ENCODE measurements at places on chromosomes 11 and 22.

- DNase-seq: no peak
Measured at GRCh38 chr22:22976033-22976922, 88.7 kb downstream of the IGLL5 start.

DNA sequence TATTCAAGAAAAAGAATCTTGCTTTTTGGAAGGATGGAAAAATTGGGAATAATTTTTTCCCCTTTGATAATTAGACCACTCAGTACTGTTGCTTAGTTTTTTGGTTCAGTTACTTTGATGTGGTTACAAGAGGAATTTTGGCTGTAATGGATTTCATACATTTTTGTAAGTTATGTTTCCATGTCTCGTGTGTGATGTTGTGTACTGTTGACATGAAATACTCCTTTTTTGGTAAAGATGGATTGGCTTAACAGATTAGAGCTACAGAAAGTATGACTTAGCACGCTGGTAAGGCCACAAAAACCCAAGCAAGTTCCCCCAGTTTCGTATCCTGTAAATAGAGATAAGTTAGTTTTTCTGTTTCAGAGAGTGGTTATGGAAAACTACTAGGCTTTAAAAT, 11.9 kb downstream of the TBCEL start:
- DNase-seq: no peak

DNA sequence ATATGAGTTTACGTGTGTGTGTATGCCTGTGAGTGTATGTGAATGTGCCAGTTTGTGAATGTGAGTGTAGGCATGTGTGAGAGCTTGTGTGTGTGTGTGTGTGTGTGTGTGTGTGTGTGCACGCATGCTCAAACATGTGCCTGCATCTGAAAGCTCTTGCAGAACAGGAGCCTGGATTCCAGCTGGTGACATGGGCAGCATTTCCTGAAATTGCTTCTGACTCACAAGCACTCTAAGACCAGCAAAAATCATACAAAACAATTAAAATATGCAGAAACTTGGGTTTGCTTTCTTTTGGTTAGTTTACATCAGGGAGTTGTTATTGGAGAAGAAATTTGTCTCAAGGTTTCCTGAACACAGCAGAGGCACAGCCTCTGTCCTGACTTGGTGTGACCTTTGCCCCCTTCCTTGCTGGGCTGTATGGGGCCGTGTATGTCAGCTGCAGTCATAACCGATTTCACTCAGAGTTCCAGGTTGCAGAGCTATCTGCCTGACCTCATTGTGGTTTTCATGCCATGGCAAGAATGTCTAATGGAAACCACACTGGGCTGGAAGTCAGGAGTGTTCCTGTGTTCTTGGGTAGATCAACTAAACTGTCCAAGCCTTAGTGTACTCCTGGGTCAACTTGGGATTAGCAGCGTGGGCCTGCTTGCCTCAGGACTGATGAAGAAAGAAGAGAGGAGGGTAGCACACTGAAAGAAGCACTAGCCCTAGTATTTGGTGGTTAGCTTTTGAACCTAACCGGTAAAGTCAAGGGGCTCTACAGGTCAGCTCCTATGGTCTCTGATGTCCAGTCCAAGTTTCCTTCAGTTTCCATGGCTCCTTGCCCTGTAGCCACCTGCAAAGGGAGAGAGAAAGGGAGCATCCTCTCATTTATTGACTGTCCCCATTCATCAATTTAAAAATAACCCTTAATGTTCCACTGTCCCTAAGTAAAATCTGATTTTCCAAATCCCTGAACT, 143.7 kb downstream of the SNX19 start:
- no peak for DNase-seq

DNA sequence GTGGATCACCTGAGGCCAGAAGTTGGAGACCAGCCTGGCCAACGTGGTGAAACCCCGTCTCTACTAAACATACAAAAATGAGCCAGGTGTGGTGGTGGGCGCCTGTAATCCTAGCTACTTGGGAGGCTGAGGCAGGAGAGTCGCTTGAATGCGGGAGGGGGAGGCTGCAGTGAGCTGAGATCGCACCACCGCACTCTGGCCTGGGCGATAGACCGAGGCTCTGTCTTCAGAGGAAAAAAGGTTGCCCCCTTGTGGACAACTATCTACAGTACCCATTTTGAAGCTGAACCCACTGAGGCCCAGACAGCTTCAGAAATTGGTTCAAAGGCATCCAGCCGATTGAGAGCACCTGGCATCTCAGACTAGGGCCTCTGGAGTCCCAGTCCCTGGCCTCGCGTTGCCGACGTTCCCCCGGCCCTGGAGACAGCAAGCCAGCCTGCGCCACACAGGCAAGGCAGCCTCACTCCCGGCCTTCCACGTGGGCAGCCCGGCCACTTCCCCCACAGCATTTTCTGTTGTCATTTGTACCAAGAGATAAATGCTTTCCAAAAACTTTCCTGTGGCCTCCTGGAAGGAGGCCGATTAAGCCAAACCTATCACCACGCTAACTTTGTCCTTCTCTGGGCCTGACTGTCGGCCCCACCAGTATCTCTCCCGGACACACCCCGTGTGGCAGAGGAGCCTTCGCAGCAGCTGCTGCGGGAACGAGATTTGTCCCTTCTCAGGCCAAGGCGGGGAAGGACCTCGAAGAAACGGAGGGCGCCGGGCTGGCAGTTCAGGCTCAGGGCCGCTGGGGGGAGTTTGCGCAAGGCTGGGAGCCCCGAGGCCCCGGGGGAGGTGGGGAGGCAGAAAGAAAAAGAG, 82.8 kb downstream of the FLI1 start:
- peak; percentile 41 for DNase-seq

DNA sequence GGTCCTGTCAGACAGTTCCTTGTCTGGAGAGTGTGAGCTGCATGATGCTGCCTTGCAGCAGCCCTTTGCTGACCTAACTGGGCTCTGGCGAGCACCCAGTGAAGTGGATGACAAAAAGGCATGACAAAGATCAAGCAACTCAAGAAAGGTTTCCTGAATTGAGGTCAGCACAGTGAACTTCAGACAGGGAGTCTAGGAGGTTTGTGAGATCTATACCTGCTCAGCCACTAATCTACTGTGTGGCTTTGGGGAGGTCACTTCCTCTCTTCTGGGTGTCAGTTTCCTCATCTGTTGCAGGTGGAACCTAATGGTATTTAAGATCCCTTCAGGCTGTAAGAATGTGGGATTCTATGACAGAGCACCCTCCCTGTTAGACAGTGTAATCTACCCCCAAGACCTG, 213.9 kb upstream of the NARS2 start:
- DNase-seq: no peak

DNA sequence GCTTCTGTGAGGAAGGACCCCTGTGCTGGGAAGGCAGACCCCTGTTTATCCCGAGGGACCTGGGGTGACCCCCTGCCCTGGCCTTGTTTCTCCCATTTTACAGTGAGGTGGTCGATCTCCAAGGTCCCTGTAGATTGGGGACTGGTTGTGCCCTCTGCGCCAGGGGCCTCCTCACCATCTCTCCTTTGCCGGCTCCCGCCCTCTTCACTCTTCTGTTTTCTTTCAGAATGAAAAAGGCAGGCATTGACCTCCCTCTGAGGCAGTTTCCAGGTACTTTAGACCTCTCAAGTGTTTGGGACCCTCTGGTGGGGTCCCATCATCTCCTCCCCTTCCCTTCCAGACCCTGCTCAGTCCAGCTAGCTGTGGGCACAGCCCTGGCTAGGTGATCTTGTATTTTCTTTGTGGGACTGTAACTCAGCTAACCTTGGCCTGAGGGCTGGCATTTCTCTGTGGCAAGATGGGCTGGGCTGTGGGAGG, 1.5 kb downstream of the SERPINH1 start:
- no peak for DNase-seq

GRCh38 chr22:49042877-49043859, 784.5 kb downstream of the BRD1 start:
- no peak for DNase-seq

DNA sequence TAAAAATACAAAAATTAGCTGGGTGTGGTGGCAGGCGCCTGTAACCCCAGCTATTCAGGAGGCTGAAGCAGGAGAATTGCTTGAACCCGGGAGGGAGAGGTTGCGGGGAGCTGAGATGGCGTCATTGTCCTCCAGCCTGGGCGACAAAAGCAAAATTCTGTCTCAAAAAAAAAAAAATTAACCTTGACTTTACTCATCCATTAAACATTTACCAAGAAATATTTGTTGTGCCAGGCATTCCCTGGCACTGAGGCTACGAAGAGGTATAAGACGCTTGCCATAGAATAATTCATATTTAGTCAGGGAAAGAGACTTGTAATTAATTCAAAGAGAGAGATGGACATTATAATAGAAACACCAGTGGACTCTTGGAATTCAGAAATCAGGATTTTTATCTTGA, 13.2 kb upstream of the PAFAH1B2 start:
- DNase-seq: no peak

- DNase-seq: no peak
Measured at GRCh38 chr11:111694851-111695250, 71.3 kb downstream of the PPP2R1B start.

DNA sequence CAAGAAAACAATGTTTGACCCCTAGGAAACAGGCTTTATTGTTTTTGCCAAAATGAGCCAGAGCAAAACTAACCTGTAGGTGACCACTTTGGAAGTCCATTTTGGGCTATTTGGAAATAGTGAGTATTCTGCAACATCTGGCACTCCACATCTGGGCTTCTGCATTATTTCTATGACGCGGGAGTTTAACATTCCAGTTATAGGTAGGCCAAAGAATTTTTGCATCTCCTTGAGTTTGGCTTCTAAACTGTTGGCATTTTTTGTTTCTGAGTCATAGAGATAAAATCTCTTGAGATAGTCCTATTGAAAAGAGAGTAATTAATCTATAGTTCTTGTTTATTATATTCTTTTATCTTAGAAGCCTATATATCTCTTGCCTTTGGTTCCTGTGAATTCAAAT, 2.9 kb downstream of the MMP7 start:
- DNase-seq: no peak

GRCh38 chr11:109971184-109971523, 122.0 kb upstream of the ZC3H12C start:
- peak; percentile 83 for DNase-seq

GRCh38 chr11:73189315-73189714, 28.8 kb upstream of the P2RY2 start:
- no peak for DNase-seq

GRCh38 chr11:75425422-75425821, 7.6 kb downstream of the KLHL35 start:
- no peak for DNase-seq

DNA sequence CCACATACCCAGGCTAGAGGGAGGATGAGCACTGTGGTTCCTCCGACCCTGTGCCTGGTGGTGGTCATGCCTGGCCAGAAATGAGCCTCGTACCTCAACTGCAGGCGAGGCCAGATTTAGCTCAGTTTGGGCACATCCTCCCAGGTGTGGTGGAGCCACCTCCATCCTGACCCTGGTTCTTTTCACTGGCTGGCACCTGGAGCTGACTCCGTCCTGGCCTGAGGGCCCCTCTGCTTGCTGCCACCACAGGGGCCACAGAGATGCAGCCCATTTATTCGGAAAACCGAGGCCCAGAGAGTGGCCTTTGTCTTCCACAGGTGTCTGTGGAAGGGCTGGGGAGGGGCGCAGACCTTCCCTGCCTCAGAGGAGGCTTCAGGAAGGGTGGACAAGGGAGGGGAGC, 9.0 kb upstream of the ARFGAP3 start:
- no peak for DNase-seq

GRCh38 chr11:62260261-62260953, 9.6 kb upstream of the SCGB2A2 start:
- no peak for DNase-seq

DNA sequence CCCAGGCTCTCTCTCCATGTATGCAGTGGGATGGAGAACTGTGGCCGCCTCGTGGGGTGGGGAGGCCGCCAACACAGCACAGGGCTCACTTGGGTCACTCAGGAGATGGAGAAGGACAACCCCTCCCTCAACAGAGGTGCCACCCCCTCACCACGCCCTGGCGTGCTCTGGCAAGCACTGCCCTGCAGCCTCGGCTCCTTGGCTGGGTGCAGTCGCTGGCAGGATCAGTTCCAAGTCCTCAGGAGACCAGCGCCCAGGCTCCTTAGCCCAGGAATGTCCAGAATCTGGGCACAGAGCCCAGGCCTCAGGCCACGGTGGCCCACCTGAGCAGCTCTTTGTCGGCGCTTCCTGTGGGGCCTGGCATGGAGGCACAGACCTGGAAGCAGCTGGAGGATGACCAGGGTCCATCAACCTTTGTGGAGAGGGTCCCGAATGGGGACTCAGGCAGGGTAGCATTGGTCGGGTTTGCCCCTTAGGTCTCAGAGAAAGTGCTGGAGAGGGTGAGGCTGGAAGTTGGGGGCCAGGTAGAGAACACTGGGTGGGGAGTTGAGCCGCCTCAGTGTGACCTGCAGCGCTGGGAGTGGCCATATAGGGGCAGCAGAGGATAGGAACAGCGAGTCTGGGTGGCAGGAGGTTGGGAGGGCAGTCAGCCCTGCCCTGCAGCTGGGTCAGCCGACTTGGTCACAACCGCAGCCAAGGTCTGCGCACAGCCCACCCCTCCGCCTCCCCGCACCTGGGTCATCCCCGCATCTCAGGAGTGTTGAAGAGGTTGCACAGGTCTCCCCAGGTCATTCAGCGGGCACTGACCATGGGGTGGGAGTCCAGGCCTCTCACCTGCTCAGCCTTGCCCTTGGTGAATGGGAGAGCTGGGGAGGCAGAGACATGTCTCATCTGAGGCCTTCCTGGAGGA, 8.2 kb downstream of the SUSD2 start:
- peak; percentile 15 for DNase-seq

- no peak for DNase-seq
Measured at GRCh38 chr11:70931430-70931829, 320.9 kb downstream of the SHANK2 start.

DNA sequence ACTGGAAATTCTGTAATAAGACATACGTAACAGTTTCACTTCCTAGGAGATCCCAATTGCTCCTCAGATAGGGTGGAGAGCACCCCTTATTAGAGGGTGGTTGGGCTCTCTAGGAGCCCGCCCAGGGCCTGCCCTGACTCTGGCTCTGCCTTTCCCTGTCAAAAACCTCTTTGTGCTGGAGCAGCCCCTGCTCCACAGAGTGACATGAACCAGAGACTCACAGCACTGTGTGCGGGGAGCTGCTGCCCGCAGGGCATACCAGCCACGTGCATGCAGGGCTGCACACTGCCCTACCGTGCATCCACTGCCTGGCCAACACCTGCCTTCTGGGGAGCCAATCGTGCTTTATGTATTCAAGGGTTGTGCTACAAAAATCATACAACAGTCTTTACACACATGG, 24.3 kb downstream of the KCNQ1OT1 start:
- DNase-seq: no peak

Data from Jurkat, Clone E6-1 (cell line).